ENCODE measurements at places on chromosomes 1 and 21.

GRCh38 chr1:8092657-8093056, 66.5 kb upstream of the ERRFI1 start:
- no peak for DNase-seq

GRCh38 chr1:184194236-184194635, 142.7 kb downstream of the TSEN15 start:
- no peak for DNase-seq

DNA sequence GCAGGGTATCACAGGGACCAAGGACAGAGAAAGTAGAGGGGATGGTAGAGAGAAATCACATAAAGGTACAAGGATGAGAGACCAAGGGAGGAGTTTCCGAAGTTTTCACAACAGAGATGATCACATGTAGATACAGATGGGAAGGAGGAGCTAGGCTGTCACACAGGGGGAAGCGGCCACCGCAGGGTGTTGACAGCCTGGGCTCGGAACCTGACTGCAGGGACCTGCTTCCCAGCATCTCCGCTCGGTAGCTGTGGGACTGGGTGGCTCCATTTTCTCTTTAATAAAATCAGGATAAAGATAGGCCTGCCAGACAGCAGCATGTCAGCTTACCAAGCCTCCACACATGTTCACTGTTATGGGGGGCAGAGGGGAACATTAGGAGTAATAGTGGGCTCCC, 32.3 kb downstream of the CDCA8 start:
- no peak for DNase-seq

DNA sequence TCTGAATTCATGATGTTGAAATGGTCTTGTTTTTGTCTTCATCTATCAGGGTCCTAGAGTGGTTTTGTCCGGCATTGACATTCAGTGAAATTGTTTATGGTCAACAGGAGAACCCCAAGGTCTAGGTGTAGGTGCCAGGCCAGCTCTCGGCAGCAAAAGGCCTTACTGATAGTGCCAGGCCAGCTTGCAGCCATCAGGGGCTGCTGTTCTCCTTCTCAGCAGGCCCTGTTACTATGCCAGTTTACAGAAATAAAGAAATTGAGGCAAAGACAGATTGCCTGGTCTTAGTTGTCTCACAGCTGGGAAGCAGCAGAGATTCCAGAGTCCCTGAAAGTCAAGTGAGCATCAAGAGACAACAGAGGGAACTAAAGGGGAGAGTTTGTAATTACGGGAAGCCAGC, 12.0 kb downstream of the HMGB4 start:
- DNase-seq = no peak

GRCh38 chr1:67788904-67789303, 44.4 kb downstream of the GNG12 start:
- DNase-seq = no peak

DNA sequence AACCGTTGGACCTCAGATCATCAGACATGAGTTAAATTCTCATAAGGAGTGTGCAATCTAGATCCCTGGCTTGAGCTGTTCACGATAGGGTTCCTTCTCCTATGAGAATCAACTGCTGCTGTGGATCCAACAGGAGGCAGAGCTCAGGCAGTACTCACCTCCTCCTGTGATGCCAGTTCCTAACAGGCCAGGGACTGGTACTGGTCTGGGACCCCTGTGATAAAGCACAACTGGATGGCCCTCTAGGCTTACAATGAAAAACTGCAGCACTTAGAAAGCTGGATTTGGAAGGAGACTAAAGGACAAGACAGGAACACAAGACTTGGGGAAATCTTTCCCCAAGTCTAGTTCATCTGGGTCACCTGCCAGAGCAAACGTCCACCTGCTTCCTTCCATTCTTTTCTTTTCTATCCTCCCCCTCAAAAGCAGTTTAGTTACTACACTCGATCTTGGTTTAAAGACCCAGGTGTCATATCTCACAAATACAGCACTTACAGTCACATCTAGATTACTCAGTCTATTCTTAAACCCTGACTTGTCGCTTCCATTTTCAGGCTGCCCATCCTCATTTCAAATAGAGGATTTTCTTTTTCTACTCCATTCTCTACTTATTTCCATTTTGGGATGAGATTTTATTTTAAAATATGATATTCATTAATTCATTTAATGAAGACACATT, 59.8 kb downstream of the PTPN14 start:
- DNase-seq = no peak

DNA sequence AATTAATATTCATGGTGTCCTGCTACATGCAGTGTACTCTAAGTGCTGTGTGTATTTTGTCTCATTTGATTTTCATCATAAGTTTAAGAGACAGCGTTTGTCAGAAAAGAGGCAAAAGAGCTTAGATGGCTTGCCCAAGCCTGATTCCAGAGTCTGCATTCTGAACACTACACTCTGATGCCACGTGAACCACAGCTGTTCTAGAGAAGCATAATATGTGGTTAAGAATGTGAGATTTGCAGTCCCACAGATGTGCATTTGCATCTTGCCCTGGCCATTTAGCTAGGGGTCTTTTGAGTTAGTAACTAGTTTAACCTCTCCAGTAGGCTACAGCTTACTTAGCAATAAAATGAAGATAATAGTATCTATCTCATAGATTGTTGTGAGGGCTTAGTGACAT, 9.2 kb upstream of the GADD45A start:
- DNase-seq = no peak

GRCh38 chr1:30147188-30147587, 576.2 kb downstream of the MATN1 start:
- no peak for DNase-seq

DNA sequence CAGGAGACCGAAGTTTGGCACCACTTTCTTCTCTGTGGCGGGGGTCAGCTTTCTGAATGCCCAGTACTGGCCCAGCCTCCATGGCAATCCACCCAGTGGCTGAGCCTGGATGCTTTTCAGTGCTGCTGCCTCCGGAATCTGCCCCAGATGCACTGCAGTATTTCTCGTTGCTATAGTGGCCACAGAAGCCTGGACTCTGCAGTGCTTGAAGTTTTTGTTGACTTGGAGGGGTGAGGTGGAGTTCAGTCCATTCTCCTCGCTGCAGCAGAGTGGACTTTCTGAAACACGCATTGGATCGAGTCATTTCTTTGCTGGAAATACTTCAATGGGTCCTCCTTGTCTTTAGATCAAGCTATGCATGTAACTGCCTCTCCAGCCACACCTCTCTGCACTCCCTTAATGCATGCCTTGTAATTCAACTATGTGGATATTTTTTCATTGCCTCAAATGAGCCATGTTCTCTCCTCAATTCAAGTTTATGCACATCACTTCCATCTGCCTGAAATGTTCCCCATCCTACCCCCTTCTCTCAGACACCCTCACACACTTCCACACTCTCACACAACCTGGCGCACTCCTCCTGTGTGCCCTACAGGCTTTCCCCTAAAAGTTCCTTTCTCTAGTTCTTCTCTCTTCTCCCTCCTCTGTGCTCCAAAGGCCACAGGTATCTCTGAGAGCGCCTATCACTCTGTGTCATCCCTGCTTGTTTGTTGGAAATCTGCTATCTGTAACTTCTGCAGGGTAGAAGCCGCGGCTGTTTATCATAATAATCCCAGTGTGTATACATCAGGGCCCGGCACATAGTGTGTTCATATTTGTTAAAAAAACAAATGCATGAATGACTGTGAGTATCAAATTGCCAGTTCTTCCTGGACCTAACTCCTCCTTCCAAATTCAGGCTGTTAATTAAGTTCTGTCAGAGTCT, 16.5 kb downstream of the ADAM30 start:
- no peak for DNase-seq

DNA sequence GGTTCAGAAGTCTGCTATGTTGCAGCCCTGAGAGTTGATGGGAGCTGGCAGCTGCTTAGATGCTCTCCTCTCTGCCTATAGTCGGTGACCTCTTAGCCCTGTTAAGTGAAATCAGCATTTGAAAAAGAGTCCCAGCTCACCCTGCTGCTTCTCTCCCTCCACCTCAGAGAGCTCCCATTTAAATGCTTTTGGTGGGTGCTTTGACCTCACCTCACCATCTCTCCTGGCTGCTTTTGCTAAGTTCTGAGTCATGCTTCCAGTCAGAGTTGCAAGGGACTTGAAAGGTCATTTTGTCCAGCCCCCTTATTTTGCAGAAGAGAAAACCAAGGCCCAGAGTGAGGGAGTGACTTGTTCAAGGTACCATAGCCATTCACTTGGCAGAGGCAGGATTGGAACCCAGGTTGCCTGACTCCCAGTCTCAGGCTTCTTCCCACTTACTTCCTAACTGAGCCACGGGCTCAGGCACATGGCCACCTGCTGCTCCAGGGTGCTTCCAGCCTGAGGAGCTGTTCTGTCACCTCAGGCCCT, 3.3 kb downstream of the MAPKAPK2 start:
- DNase-seq = no peak

DNA sequence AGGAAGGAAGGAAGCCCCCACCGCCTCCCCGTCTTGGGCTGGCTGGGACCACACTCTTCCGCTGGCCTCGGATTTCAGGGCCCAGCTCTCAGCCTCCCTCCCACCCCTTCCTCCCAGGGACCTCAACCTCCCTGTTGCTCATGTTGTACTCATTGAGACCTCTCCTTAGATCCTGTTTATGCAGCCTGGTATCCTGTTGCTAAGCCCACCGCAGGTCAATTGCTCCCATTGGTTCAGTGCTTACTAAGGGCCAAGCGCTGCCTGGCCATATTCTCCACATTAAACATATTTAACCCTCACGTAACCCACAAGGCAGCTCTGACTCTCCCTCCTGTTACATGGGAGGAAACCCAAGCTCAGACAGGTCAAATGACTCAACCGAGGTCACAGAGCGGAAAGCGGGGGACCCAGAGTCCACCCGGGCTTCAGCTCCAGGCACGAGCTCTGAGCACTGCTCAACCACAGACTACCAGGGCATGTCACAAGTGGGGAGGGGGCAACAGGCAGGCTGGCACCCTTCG, 23.2 kb upstream of the H6PD start:
- DNase-seq = no peak

- DNase-seq = no peak
Observed at GRCh38 chr1:12150456-12151200, 16.2 kb upstream of the TNFRSF1B start.

DNA sequence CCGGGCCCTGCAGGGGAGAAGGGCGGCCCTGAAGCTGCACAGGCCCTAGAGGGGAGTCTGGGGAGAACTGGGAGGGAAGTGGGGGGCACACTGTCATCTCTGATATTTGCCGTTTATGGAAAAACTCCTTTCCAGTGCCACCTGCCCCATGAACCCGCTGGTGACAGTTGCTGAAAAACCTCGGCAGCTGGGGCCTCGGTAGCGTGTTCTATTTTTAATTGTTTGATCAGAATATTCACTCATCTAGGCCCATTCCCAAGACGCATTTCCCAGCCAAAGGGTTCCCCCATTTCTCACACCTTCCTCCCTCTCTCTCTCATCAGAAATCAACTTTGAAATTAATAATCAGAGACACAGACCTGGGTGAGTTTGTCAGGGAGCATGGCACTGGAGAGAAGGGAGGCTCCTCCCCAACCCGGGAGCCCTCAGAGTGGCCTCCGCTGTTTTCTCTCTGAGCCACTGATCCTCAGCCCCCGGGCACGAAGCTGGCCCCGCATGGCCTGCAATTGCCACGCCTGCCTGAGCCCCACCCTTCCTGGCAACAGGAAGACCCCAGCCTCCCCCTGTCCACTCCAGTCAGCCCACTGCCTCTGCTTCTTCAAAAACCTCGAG, 111.1 kb downstream of the CASZ1 start:
- DNase-seq = no peak

- no peak for DNase-seq
Observed at GRCh38 chr1:43570715-43571114, 40.0 kb downstream of the PTPRF start.

- DNase-seq = no peak
Observed at GRCh38 chr21:46125846-46126301, 28.0 kb downstream of the COL6A2 start.

DNA sequence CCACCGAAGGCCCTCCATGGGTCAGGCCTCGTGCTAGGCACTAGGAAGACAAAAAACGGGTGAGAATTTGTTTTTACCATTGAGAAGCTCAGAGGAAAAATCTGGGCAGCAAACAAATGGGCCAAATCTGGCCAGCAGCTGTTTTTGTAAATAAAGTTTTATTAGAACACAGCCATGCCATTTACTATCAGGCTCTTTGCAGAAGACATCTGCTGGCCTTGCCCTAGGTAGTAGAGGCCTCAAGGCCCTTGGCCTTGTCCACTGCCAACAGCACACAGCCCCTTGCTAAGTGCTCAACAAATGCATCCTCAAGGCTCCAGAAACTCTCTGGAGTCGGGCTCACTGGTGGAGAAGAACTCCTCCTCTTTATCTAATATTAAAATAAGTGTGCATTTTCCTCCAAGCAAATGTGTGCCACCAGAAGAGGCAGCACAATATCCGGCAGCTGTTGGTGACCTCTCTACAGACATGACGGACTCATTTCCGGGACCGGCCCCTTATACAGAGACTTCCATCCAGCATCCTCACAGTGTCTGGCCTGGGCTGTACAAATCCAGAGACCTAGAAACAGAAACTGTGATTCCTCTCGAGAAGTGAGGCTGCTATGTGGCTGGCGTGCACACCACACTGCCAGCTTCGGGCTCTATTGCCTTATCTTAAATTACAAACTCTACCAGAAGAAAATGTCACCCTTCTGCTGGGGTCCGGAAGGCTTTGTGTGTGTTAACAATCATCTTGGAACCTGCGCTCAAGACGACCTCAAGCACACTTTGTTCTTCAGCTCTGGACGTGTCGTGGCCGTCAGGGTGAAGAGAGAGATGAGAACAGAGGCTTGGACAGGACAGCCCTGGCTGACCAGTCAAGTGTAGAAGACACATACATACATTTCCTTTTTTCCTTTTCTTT, 203.9 kb downstream of the TOMM20 start:
- DNase-seq = no peak

GRCh38 chr1:64515427-64515826, 45.5 kb downstream of the CACHD1 start:
- DNase-seq = no peak

GRCh38 chr21:17793246-17794123, 25.7 kb downstream of the C21orf91 start:
- DNase-seq = no peak

DNA sequence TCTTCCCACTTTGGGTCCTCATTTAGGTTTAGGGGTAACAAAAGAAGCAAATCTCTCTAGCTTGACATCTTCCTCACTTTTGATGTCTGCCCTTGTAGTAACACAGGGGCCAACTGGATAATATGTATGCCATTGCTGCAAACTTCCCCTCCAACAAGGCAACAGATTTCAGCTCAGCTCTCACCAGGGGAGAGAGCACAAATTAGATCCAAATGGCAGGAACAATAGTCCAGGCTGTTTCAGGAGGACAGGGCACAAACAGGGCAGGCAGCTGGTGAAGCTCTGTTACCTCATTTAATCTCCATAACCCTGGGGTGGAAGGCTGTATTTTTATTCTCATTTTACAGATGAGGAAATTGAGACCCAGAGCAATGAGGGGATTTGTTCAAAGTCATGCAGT, 4.3 kb upstream of the PIK3R3 start:
- no peak for DNase-seq

Data from activated T-helper 1 cell treated with anti-CD3 and anti-CD28 coated beads, Interleukin-2, amount 50 U/mL, for 16 hours (primary cell).